ENCODE measurements at places on chromosomes 2 and 18. TPM values are rescaled to one million over a fixed set of nuclear protein-coding genes. Genes with fewer than 3 reads are reported as not detected.

The CYRIA gene
- 2.5 TPM for polyA plus RNA-seq

The FMNL2 gene
- 107 TPM for polyA plus RNA-seq

The PRKAG3 gene
- 0.07 TPM for polyA plus RNA-seq

GRCh38 chr2:142875010-142875409 lies 2.5 kb upstream of the KYNU start:
- DNase-seq, result no peak

GRCh38 chr2:9416962-9417316 lies 6.4 kb downstream of the ITGB1BP1 start:
- DNase-seq, result no peak

DNA sequence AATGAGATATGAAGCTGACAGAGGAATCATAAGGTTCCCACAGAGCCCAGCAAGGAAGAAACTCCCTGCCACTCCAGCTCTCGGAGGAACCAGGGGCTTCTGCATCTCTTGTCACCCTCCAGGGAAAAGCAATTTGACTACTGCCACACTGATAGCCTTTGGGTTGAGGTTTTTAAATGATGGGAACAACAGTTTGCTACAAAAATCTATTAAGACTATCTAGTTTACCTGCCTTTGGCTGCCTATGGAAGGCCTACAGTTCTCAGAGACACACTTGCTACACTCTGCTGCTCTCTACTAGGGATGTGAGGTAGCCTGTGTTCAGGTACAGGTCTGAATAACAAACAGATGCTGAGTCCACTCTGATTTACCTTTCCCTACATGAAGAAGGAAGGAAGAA lies 161.9 kb downstream of the NBAS start:
- DNase-seq, result no peak

The SMAD2 gene
- polyA plus RNA-seq, result 99.6 TPM
